Iris pigment epithelial cell (primary cell): ENCODE measurements at places on chromosomes 16 and 17.

- DNase-seq, result peak; percentile 26
Measured at GRCh38 chr16:24255456-24256371, at the start of gene CACNG3. Gene CACNG3 (plus strand): TSS chr16:24256335. CDS start chr16:24256755, 420 bp downstream.

DNA sequence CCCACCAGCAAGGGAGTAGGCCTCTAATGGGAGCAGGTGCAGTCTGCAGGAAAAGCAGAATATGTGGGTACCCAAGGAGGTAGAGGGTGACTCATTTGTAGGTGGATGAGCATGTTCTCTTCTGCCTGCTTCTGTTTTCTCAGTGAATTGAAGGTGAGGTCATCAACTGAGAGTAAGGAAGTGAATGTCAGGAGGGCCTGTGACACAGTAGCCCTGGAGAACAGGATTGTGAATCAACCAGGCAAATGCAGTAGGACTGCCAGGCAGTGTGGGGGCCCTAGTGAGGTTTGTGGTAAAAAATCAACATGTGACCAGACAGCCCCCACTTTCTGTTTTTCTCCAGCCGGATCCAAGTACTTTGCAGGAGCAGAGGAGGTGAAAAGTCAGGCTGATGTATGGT lies 150.5 kb upstream of the SOX9 start:
- DNase-seq, result peak; percentile 22

GRCh38 chr17:42067371-42068091 lies 17.1 kb upstream of the C17orf113 start:
- peak; percentile 36 for DNase-seq

- peak; percentile 99 for DNase-seq
Measured at GRCh38 chr17:19448341-19449268, 37.6 kb downstream of the RNF112 start.

GRCh38 chr17:77869041-77869599 lies 89.4 kb upstream of the TNRC6C start:
- no peak for DNase-seq

GRCh38 chr17:55584055-55584685 lies 72.9 kb upstream of the SMIM36 start:
- peak; percentile 85 for DNase-seq

DNA sequence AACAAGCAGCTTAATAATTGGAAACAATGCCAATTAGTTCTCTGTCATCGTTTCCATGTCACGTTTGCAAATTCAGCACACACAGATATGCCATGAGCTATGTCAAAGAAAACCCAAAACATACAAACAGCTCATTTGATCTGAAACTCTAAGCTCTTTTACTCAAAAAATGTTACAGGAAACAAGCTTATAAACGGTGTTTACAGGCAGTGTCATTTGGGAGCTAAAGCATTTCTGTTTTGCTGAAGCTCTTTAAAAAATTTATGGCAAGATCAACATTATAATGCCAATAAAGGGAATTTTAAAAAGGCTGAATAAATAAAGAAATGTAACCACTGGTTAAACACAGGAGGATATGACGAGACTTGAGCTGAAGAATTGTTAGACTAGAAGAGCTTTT lies 94.0 kb upstream of the HS3ST2 start:
- DNase-seq, result no peak

GRCh38 chr17:62888765-62889164 lies 77.3 kb upstream of the TANC2 start:
- no peak for DNase-seq

- DNase-seq, result no peak
Measured at GRCh38 chr17:17938388-17939107, 33.7 kb downstream of the TOM1L2 start.

DNA sequence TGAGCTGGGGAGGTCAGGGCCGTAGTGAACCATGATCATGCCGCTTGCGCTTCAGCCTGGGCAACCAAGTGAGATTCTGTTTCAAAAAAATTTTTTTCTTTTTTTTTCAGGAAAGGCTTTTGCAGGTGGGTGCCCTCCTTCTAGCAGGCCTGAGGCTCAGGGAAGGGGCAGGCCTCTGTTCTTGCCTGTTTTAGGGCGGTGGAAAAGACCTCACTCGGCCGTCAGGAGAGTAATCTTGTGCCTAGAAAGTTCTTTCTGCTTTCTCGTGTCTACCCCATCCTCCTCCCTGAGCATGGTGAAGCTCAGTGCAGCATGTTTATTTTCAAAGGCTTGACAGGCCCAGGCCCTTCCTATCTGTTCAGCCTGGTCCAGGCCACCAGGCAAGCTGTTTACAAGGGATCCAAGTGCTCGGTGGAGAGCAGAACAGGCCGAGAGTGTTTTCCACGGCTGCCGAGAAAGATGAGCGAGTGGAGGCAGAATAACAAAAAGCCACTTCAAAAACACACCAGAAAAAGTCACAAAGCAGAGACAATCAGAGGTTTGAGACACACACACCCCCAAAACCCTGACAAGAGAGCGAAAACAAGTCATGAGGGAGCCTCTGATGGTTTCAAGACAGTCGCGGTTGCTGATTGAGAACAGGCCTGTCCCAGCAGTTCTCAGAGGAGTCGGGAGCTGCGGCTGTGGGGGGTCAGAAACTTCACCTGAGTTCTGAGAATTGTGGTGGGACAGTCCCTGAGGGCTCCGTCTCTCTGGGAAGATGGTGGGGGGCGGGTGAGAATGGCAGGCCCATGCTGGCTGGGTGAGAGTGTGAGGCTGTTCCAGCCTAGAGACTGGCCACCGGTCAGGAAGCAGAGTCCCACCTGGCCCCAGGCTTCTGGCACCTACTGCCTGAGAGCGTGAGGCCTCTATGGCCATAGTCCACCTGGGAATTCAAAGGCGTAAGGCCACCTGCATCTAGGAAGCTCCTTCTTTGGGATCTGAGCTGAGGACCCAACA lies 37.5 kb upstream of the CCR7 start:
- DNase-seq, result no peak

GRCh38 chr16:68499006-68499405 lies 40.1 kb upstream of the ZFP90 start:
- DNase-seq, result no peak

DNA sequence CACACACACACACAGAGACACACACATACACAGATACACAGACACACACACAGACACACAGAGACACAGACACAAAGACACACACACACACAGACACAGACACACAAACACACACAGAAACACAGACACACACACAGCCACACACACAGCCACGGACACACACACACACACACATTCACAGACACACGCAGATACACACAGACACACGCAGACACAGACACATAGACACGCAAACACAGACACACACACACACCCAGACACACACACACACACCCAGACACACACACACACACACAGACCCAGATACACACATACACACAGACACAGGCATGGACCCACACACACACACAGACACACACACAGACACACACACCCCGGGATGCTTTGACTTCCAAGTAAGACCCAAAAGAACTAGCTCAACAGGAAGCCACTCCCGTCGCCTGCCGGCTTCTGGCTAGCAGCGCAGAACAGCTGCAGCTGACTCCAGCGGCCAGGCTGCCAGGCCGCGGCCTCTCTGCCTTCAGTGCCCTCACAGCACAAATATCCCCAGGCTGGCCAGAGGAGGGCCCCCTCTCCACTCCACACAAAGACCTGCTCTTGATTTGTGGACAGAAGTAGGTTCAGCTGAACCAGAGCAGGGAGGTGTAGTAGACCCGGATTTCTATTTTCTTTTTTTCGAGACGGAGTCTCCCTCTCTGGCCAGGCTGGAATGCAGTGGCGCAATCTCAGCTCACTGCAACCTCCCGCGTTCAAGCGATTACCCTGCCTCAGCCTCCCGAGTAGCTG lies 6.0 kb upstream of the CHRNE start:
- DNase-seq, result peak; percentile 95

GRCh38 chr17:69762766-69763165 lies 312.3 kb upstream of the KCNJ16 start:
- peak; percentile 60 for DNase-seq

- DNase-seq, result peak; percentile 21
Measured at GRCh38 chr17:47192554-47192953, 3.5 kb upstream of the CDC27 start.

GRCh38 chr16:54822492-54822891 lies 108.2 kb upstream of the IRX5 start:
- DNase-seq, result no peak

- no peak for DNase-seq
Measured at GRCh38 chr17:77778636-77779489, 179.6 kb upstream of the TNRC6C start.

GRCh38 chr16:2938206-2938605 lies 25.9 kb upstream of the KREMEN2 start:
- DNase-seq, result no peak

DNA sequence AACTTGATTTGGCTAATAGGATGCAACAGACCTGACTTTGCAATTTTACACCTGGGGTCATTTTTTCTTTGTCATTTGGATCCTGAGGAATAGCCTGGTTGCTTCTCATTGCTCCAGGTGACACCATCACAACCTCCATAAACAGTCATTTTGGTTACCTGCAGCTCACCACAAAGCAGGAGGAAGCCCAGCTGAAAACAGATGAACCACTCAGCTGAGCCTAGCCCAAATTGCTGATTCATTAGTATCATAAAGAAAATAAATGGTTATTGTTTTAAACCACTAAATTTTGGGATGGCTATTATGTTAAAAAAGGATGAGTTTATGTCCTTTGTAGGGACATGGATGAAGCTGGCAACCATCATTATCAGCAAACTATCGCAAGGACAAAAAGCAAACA lies 841.0 kb upstream of the EEF2KMT start:
- DNase-seq, result no peak

GRCh38 chr17:65173976-65174683 lies 37.0 kb downstream of the RGS9 start:
- DNase-seq, result no peak

- peak; percentile 20 for DNase-seq
Measured at GRCh38 chr17:77076124-77076830, 64.5 kb upstream of the SEC14L1 start.

DNA sequence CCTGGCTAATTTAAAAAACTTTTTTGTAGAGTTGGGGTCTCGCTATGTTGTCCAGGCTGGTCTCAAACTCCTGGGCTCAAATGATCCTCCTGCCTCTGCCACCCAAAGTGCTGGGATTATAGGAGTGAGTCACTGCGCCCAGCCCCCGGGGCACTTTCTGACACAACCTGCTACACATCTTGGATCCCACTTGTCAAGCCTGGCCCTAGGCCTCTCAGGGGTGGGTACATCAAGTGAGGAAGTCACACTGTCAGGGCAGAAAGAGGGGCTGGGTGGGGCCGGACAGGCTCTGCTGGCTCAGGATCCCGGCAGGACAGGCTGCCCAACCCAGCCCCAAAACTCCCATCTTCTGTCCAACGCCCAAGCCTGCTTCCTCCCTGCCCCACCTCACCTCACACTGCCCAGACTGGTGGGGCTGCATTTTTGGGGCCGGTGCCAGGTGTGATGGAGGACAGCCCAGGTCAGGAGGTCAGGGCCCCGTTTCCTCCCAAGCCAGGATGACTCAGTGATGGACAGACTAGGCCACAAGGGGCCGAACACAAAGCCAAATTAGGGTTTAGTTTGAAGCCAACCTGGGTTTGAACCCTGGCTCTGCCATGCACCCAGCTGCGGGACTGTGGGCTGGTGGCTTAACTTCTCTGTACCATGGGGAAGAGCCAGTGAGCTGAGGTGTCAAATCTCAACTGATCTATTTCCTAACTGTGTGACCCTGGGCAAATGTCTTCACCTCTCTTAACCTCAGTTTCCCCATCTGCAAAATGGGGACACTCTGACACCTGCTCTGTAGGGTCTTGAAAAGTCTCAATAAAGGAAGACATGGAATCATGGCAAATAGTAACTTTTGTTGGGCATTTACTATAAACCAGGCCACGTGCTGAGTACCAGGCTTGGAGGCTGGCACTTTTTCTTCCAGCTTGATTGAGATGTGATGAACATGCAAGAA lies 8.9 kb upstream of the PPL start:
- DNase-seq, result no peak

DNA sequence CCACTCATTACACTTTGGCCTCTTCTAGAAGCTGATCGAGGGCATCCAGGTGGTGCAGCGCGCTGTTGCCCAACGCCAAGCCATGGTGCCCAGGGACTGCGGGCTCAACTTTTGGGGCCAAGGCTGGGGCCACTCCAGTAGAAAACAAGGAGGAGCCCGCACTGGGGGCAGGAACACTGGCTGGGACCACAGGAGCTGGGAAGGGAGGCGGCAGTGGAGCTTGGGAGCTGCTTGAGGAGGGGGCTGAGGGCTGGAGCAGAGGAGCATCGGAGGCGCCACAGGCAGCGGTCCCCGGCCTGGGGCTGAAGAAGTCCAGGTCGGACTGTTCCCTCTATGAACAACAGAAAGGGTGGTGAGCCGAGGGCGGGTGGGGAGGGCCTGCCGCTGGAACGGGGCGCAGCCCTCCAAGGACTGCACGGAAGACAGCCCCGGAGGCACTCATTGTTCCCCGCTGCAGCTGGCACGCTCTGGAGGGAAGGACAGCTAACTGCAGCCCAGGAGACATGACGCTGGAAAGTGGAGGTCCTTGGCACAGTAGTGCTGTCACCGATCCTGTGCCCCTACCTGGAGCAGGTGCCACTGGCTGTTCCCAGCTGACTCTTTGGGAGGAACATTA lies 21.5 kb downstream of the GGA3 start:
- no peak for DNase-seq

GRCh38 chr16:66245868-66246267 lies 120.6 kb upstream of the CDH5 start:
- no peak for DNase-seq

DNA sequence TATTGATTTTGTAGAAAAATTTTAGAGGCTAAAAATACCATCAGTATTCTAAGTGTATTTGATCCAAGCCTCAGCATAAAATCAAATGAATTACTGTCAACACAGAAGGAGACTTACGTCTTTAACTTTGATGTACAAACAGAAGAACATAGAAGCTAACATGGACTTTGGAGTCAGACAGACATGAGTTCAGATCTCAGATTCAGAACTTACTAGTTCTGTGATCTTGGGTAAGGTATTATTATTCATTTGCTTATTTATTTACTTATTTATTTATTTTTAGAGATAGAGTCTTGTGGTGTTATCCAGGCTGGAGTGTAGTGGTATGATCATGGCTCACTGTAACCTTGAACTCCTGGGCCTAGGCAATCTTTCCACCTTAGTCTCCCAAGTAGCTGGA lies 4.0 kb upstream of the SLFN12L start:
- DNase-seq, result peak; percentile 13

DNA sequence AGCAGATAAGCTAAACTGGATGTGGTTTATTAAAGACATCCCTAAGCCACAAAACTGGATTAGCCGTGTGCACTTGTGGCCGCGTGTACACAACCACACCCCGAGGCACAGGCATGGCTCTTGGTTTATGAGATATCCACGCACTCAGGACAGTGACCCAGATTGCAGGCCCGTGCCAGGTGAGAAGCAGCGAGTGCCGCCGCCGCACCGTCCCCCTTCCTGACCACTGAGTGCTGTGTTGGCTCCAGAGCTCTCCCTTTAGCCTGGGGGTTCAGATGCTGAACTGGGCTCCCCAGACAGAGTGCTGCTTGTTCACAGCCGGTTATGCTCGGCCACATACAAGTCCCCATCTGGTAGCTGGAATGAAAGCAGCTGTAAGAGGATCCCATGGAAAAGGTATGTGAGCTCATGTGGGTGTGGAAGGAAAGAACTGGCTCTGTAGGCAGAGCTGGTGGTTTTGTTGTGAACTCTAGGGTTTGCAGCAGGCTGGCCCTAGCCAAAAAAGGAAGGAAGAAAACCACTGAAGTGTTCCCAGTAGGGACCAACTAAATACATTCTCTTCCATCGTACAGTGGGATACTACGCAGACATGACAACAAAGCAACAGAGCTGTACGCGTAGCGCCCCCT lies 29.5 kb downstream of the KNOP1 start:
- no peak for DNase-seq

GRCh38 chr16:82580298-82580890 lies 46.4 kb upstream of the CDH13 start:
- DNase-seq, result peak; percentile 10

GRCh38 chr16:83366228-83366627 lies 441.6 kb upstream of the HSBP1 start:
- DNase-seq, result no peak
